ENCODE measurements at places on chromosomes 6 and 20.

DNA sequence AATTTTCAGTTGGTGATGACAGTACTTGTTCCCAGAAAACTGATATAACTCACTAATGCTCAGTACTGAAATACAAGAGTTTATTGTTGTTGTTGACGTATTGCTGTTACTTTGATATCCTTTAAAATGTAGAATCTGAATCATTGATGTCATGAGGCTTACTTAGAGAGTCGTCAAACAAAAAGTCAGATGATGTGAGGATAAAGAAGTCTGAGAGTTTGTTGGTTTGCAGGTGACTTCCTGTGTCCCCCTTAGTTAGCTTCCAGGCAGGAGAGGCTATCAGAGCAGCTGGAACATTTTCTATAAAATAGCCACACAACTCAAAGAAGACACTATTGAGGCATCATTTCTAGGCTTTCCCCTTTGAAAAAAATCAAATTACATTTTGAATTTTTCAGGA, 97.9 kb downstream of the ADGRG6 start:
- no peak for ATAC-seq

DNA sequence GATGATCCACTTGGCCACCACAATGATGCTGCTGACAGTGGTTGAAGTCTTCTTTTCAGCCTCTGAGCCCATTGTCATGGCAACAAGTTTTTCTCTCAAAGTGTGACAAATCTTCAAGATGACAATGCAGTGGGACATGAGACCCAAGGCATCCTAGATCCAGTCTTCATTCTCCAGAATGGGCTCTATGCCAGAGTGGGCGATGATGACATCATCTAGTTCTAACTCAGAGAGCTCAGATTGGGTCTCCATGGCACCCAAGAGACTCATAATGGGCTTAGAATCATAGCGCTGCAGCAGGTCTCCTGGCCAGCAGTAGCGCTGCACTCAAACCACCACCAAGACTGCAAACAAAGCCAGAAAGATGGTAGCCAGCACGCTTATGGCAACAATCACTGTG, 973.6 kb downstream of the EYS start:
- ATAC-seq, result no peak

- no peak for ATAC-seq
Observed at GRCh38 chr6:139308936-139309603, 17.3 kb upstream of the TXLNB start.

GRCh38 chr6:93784794-93785693, 365.7 kb upstream of the EPHA7 start:
- ATAC-seq, result no peak

GRCh38 chr6:72783666-72784065, 161.8 kb downstream of the KCNQ5 start:
- ATAC-seq, result no peak

GRCh38 chr20:19692685-19693119, 65.4 kb upstream of the RIN2 start:
- peak; percentile 31 for ATAC-seq

- ATAC-seq, result no peak
Observed at GRCh38 chr6:22421198-22421597, 124.4 kb upstream of the PRL start.

DNA sequence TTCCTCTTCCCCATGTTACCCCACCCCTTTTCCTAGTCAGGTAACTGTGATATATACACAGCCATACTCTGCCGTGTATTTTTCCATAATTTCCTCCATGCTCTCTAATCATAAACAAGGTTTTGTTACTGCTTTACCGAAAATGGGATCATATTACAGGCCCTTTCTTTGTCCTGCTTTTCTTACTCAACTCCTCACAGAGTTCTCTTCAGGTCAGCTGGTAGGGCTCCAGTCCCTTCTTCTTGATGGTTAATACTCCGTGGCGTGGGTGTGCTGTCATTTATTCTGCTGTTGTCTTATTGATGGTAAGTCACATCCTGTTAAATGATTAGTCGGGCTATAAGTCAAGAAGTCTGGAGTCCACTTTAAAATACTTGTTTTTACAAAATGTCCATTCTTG, 24.9 kb upstream of the PI16 start:
- ATAC-seq, result no peak

DNA sequence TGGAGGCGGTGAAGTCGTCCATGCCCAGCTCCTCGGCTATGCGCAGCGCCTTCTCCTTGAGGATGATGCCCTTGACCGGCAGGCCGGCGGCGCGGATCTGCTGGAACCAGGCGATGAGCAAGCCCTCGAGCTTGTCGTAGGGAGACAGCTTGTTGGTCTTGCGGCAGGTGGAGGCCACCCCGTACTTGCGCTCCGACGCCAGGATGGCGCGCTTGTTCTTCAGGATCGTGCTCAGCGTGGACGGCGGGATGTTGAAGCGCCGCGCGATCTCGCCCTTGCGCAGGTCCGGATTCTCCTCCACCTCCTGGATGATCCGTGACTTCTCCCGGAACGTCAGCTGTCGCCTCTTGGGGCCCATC, 435 bp downstream of the CENPB start:
- peak; percentile 44 for ATAC-seq

DNA sequence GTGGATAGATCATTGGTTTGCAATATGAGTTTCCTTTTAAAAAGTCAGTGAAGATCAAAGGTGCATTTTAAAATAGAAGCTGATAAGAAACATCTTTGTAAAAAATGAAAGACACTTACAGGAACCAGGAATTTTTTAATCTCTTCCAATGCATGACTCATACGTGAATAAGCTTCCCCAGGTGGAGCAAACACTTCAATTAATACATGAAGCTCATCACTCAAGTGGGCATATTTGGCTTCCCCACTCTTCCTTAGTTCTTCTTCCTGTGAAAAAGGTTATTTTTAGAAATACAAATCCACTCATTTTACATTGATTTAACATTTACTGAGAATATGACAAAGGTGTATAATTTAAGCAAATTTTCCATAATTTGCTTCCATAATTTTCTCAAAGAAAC, 308.1 kb downstream of the KHDRBS2 start:
- no peak for ATAC-seq

DNA sequence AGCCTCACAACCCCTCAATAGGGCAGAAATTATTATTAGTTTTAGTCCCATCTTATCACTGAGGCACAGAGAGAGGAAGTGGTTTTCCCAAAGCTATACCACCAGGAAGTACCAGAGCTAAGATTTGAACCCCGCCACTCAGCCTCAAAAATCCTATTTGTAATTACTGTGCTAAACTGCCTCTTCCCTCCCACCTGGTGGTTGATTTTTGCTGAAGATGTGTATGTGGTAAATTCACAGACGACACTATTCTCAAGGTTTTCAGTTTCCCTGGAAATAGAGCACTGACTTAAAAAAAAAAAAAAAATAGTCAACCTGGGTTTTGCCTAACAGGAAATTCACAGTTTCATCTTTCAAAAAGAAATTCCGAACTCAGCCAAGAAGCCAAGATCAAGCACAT, 57.9 kb downstream of the TSHZ2 start:
- peak; percentile 41 for ATAC-seq

DNA sequence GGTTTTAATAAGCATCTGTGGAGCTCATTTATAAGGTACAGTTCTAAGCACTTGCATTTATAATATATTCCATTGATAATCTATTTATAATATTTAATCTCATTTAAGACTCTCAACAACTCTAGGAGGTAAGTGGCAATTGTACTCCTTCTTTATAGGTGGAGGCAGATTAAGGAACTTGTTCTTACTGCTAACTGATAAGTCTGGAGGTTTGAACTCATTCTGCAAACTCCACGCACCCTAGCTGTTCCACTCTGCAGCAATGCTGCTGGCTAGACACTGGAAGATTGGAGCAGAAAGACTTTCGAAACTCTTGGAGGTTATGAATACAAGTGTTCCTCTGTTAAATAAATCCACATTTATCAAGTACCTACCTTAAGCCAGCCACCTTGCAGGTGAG, 793 bp upstream of the HDAC2 start:
- ATAC-seq, result no peak

DNA sequence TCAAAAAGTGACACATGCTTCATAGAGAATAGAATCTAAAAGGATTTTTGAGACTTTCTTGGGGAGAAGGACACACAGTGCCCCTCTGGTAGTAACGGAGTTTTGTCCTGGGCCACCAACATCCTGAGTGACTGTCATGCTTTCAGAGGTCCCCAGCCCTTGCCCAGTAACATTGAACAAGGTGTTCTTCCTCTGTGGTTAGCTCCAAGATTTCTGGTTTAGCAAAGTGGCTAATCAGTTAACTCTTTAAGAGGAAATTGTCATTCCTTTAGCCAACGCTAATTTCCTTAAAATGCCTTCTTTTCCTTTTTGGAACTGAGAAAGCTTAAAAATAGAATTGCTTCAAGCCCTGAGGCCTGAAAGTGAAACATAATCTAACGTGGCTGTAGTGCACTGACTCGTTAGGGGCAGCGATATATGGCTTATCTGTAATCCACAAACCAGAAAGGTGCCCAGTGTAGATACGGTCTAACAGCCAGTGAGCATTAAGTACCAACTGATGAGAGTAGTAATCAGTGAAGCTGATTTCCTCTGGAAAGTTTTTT, 7.8 kb downstream of the E2F3 start:
- peak; percentile 88 for ATAC-seq

GRCh38 chr20:1275919-1276318, 9.8 kb downstream of the SNPH start:
- no peak for ATAC-seq

- ATAC-seq, result no peak
Observed at GRCh38 chr6:16160794-16161193, 31.9 kb downstream of the MYLIP start.

- ATAC-seq, result no peak
Observed at GRCh38 chr6:159395609-159396008, 226.4 kb downstream of the FNDC1 start.

- ATAC-seq, result peak; percentile 43
Observed at GRCh38 chr6:24858177-24858653, 59.5 kb upstream of the ARMH2 start.

DNA sequence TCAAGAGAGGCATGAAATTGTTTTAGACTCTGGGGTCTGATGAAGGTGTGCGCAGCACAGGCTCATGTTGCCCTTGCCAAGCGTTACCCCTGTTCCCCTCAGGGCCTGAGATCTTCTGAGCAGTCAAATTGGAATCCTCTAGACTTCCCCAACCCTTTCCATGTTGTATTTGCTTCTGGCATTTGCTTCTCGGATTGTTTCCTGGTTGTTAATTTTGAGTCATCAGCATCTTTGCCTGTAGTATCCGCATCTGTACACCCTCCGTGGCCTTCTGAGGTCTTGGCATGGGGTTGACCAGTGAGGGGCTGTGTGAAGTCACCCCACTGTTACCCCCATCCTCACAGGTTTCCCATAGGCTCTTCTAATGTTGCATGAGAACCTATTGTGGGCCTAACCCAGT, 40.9 kb downstream of the SLC24A3 start:
- ATAC-seq, result no peak

- ATAC-seq, result no peak
Observed at GRCh38 chr20:58139849-58140786, 88.3 kb downstream of the ANKRD60 start.

DNA sequence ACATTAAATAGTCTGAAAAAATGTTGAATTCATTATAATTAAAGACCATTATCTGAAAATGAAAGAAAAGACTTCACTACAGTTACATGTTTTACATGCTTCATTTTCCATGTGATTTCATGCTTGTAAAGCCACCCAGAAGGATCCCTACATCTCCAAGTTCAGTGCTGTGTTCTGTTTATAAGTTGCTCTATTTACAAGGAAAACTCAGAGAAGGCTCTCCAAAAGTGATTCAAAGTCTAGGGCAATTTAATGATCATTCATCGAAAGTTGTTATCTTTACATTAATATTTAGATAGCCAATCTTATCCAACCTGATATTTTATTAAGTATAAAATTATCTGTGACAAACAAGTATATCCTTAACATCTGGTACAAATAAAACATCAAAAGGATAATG, 494.9 kb upstream of the RNF217 start:
- no peak for ATAC-seq

- ATAC-seq, result no peak
Observed at GRCh38 chr20:53735536-53736050, 142.0 kb upstream of the ZNF217 start.

- ATAC-seq, result no peak
Observed at GRCh38 chr6:129186988-129187387, 304.1 kb downstream of the LAMA2 start.

DNA sequence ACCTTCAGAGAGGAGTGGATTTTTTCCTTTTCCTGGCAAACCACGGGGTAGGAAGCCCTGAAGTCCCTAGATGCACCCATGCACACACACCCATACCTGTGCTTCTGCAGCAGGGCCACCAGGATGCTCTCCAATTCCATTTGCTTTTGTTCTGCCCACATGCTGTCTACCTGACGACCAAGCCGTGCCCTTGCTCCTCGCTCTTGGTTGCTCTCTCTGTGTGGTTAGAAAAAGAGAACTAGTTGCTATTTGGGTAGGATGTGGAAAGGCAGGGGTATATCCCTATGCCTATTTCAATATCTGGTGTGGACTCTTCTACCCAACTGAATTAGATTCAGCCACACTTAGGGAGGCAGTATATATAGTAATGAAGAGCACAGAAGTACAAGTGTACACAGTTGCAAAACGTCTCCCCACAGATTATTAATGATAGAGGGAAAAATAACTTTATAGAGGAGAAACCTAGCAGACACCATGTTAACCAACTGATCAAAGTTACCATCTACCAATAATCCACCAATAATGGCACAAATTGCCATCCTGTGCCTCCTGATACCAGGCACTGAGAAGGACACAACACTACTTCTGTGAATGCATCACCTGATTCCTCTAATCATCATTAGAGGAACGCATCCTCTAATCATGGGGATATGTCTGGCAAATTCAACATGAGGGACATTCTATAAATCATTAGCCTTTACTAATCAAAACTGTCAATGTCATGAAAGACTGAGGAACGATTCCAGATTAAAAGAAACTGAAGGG, 7.3 kb downstream of the GHRH start:
- ATAC-seq, result no peak

DNA sequence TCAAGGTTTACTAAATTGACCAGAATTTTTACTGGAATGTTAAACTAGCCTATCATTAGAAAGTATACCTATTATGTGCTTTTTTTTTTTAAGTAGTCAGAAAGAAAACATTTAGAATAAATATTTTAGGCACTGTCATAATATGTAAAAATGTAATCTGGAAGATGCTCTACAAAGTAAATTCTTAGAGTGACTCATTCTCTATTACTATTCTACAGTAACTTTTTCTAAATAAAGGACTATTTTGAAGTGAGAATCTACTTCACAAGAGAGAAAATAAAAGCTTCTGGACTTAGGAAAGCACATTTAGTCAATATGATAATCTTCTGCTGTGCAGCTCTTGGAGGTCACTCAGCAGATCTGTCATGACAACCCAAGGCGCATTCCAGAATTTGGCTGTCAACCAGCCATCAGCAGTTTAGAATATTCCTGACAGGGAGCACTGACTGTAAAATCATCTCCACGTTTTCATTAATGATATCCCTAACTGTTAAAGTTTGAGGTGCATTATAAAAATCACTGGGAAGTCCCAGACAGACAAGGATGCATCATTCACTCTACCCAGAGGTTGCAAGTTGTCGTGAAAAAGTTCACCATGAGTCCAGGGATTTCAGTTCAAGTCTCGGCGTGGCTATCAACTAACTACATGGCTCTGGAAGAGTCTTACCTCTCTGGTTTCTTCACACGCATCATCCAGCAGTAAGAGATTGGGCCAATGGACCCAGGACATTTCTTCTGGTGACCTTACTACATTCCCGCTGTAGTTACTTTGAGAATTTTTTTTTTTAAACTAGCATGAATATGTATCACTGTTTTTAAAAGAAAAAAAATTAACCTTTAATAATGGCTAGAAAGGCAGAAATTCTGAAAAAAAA, 374.9 kb downstream of the GJA1 start:
- no peak for ATAC-seq

GRCh38 chr20:35616465-35617396, 1.1 kb downstream of the SPAG4 start:
- peak; percentile 32 for ATAC-seq

- no peak for ATAC-seq
Observed at GRCh38 chr6:29045075-29045474, at the start of gene OR2W1. TSS of gene OR2W1 (minus strand) at chr6:29045175. CDS start at chr6:29045175, 0 bp downstream.

- ATAC-seq, result peak; percentile 36
Observed at GRCh38 chr6:145963216-145964068, 716 bp downstream of the SHPRH start.
